ENCODE measurements at places on chromosomes 1 and 21.

GRCh38 chr1:244860914-244861610 lies 3.3 kb downstream of the HNRNPU start:
- DNase-seq: no peak

DNA sequence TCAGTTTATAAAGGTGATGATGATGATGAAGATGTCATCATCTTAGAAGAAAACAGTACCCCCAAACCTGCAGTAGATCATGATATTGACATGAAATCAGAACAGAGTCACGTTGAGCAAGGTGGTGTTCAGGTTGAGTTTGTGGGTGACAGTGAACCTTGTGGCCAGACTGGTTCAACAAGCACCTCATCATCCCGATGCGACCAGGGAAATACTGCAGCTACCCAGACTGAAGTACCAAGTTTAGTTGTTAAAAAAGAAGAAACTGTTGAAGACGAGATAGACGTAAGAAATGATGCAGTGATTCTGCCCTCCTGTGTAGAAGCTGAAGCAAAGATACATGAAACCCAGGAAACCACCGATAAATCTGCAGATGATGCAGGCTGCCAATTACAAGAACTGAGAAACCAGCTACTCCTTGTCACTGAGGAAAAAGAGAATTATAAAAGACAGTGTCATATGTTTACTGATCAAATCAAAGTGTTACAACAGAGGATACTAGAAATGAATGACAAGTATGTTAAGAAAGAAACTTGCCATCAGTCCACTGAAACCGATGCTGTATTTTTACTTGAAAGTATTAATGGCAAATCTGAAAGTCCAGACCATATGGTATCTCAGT lies 16.0 kb upstream of the CHAF1B start:
- DNase-seq: no peak

DNA sequence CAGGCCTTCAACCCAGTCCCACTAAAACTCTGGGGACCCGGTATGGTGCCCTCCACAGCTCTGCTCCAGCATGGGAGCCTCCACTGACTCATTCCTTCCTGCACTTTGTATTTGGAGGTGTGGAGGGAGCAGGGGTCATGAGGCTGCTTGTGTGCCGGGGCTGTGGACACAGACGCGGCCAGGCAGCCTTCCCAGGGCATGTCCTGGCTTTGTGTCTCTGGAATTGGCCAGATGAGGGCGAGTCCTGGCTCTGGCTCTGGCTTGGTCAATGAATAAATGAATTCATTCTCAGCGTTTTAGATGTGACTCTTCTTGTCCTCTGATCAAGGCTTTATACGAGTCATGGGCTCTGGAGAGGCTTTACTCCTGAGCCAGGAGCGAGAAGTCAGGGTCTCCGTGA lies 19.1 kb downstream of the AJAP1 start:
- no peak for DNase-seq

DNA sequence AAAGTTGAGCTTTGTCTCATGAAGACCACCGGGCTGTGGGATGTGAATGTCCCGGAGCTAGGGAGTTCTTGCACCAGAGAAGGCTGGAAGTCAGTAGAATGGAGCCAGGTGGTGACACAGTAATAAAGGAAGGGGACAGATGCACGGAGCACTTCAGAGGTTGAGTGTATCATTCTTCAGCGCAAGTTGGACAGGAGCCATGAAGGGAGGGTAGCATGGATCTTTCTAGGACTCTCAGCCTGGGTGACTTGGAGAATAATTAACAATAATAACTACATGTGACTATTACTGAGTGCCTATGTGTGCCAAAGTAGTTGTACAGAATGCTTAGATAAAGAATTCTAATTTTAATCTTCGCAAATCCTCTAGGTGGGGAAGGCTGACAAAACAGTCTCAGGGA lies 258.7 kb upstream of the AJAP1 start:
- DNase-seq: no peak

DNA sequence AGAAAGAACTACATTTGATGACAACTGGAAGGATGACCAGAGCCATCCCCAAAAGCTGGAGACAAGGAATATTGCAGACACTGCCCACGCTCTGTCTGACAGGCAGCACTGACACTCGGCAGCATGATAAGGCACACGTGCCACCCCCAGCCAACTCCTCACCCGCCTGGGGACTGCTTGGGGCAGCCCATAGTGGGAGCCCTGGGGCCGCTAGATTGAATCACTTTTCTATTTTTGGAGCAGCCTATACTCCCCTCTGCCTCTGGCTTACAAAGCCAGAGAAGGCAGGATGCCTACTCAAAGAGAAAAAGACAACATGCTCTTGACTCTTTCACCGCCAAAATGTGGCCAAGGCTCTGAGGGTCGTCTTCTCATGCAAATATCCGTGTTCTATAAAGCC lies 1.3 kb downstream of the SMG5 start:
- DNase-seq: no peak

DNA sequence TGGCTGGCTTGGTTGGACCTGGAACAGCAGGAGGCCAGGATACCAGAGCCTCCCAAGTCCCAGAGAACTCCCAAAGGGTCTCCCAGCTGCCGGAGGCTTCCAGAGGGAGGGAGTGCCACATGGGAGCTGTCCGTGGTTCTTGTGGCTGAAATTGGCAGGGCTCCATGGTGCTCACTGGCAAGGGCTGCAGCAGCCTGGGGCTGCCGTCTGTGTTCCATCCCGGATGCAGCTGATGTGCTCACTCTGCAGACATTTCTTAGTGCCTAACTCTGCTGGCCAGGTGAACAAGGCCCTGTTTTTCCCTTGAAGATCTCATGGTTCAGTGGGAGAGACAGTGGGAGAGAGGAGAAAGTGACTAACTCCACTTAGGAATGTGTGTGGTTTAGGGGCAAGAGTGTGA lies 261.1 kb downstream of the CAMTA1 start:
- DNase-seq: peak; percentile 28

DNA sequence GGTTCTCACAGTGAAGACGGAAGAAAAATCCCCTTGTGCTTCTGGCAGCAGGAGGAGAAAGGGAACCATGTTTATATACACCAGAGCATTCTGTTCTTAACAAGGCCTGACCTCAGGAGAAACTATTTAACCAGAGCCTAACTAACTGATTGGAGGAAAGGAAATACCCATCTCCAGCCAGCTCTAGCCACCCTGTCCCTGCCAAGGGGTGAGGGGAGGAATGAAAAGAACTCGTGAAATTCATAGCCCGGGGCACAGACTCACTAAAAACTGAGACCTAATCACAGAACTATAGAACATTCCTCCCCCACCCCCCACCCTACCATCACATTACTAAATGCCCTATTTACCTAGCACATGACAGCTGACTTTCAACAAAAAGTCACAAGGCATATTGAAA lies 65.0 kb downstream of the KCNH1 start:
- DNase-seq: no peak

DNA sequence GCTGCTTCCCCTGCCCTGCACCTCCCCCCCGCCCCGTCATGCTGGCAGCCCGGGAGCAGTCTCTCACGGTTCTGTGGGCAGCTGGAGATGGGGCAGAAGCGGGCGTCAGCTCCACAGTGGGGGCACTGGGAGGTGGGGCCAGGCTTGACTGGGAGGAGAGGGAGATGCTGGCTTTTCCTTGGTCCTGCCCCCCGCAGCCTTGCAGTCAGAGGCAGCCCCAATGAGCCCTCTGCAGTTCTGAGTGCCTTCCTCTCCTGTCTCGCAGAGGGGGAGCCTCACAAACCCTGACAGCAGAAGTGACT lies 21.7 kb downstream of the ARHGEF10L start:
- no peak for DNase-seq

GRCh38 chr21:16117331-16117730 lies 387.5 kb downstream of the USP25 start:
- DNase-seq: no peak

GRCh38 chr21:26079366-26079765 lies 91.2 kb downstream of the APP start:
- no peak for DNase-seq

DNA sequence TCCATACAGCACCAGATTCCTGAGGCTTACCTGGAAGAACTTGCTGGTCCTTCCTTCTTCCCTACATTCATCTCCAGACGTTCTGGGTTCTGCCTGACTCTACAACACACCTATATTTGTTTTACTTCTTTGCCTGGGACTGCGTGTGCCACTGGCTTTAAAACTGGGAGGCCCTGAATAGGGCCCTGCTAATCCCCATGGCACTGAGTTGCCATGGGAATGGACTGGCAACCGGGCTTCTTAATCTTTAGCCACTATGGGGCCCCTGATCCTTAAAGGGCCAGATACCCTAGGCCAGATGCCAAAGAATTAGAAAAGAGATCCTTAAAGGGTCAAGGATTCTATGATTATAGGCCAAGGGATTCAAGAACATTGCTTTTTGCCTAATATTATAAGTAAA lies 24.4 kb upstream of the CADM3 start:
- DNase-seq: no peak

DNA sequence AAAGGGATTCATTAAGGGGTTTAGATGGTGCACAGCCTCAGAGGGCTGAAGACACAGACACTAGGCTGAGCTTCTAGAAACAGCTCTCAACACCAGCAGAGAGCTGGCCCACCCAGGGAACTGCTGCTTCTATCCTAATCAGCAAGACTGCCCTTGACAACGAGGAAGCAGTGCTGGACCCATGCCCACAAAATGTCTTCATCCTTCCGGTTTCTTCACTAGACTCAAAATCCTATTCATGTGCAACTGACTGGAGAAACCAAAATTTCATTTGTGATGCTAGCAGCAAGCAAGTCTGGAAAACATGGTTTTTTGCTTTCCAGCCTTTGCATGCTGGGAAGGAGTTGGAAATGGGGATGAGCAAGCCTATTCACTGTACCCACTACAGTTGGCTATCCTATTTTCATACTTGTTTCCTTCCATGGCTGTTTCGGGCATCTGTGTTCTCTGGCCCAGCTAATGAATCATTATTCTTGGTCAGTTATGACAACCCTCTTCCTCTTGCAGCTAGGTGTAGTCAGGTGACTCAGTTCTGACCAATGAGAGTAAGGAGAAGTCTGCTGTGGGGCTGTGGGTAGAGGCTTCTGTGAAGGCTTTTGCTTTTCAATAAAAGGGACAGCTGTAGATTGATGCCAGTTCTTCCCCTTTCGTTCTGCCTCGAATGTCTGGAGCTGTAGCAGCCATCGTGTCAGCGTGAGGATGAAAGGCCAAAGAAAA lies 14.6 kb upstream of the TMEM61 start:
- no peak for DNase-seq

GRCh38 chr1:47893412-47893811 lies 103.8 kb downstream of the TRABD2B start:
- DNase-seq: no peak

GRCh38 chr1:200892958-200893357 lies 1.7 kb upstream of the INAVA start:
- DNase-seq: no peak

- DNase-seq: no peak
Observed at GRCh38 chr21:45482899-45483821, 59.1 kb downstream of the SLC19A1 start.

GRCh38 chr21:45993210-45994085 lies 11.9 kb downstream of the COL6A1 start:
- DNase-seq: no peak

DNA sequence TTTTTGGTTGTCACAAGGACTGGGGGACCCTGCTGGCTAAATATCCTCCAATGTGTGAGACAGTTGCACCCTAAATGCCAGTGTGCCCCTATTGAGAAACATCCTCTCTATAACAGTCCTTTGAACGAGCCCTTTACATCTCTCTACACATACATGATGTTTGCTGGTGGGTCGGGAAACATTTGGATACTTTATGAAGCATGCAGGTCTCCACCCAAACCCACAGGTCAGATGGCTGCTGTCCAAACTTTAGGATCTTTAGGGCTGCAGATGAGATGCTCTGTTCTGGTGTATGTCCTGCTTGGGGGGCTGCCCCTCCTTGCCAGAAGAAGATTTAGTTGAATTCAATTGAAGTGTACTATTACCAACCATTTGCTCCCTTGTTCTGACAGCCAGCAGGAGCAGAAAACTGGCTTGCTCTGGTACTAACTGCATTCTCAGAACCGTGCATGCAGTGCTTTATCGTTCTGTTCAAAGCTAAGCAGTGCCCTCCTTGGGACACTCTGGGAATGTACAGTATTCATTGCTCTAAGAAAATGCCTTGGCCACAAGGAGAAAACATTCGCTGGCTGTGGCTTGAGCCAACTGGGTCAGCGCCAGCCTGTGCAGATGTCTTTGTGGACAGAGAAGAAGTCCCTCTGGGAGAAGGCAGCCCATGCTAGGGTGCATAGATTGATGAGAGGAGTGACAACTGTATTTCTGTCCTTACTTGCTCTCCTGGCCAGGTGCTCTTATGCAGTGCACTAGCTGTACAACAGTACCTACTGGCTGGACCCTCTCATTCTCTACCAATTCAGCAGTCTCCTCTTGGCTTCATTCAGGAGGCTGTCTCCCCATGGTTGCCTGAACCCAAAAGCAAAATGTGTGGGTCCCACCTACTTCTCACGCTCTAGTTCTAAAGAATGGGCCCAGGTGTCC lies 61.4 kb upstream of the DIRAS3 start:
- peak; percentile 64 for DNase-seq

GRCh38 chr1:40303051-40303771 lies 13.9 kb downstream of the COL9A2 start:
- DNase-seq: no peak

DNA sequence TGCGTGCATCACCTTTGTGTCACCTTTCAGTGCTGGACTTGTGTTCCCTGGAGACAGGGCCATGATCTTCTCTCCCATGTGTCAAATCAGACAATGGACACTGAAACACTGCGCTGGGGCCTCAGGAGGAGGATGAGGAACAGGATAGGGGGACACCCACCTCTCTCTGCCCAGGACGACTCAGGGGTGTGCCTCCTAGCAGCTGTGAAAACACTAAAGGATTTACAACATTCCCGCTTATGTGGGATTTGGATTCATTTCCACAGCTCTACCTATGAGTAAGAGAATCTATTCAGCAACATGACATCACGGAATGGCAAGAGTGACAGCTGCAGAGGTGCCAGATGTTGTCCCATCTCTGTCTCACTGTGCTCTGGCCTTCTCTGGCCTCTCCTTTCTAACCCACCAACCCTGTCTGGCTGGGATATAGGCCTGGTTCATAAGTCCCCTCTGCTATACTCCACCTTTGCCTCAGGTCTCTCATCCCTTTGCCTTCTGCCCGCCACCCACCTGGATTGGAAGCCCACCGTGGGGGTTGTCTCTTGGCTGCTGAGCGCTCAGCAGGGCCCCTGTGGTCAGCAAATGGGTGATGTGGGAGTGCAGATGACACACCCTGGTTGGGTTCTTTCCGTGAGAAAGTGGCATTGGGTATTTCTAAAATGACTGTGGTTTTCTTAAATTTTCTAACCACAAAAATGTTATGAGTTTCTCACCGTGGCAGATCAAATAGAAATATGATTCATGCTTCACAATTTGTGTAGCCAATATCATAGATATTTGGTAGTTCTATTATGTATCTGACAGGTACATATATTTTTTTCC lies 47.1 kb upstream of the TLR5 start:
- DNase-seq: no peak

GRCh38 chr1:23394181-23394580 lies 24.5 kb upstream of the ZNF436 start:
- peak; percentile 64 for DNase-seq
